ENCODE measurements at places on chromosomes 16 and 17. TPM values are rescaled to one million over a fixed set of nuclear protein-coding genes. Genes with fewer than 3 reads are reported as not detected.

C17orf113 gene
- total RNA-seq = 0.13 TPM

XYLT2 gene
- total RNA-seq = 43.6 TPM

WNT3 gene
- total RNA-seq = 3.0 TPM

PCTP gene
- total RNA-seq = 6.9 TPM

NDRG4 gene
- total RNA-seq = 7.1 TPM

TP53TG3C gene
- total RNA-seq = not detected

HBA2 gene
- not detected for total RNA-seq

ARHGAP23 gene
- total RNA-seq = 69.4 TPM

SOX8 gene
- 0.89 TPM for total RNA-seq

EPN3 gene
- total RNA-seq = not detected

DNA sequence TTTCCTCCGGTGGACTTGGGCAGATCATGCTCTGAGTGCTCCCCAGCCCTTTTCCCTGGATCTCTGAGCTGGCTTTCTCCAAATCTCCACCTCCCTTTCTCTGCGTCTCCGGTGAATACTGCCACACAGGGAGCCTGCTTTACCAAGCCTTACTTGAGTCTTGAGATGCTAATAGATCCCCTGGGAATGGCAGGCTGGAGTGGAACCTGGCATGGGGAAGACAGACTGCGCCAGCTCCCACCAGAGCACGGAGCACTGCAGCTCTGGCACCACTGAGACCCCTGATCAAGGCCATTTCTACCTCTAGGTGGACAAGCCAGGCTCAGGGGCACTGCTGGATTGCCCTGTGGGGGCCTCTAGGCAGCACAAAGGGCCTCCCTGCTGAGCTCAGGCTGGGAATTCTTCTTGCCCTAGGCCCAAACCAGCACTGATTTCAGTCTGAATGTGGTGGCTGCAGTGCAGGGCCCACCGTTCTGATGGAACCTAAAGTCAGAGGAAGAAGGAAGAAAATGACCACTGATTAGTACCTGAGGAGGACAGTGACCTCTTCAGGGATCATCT, 74.3 kb upstream of the CRHR1 start:
- no peak for DNase-seq

DNA sequence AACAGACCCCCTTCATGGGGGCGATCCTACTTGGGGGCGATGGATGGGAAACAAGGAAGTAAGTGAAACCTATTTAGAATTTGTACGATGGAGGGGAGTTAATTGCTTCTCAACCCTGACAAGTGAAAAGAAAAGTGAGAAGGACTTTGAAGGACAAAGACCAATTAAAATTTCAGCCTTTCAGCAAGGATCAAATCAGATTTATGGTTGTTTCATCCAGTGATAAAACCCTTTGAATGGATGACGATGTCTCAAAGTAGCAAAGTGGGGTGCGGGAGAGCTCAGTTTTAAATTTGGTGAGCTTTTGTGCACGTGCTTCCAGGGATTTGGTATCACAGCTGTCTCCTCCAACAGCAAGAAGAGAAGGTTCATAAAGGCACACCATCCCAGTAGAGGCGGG, 51.7 kb downstream of the CMIP start:
- no peak for DNase-seq

DNA sequence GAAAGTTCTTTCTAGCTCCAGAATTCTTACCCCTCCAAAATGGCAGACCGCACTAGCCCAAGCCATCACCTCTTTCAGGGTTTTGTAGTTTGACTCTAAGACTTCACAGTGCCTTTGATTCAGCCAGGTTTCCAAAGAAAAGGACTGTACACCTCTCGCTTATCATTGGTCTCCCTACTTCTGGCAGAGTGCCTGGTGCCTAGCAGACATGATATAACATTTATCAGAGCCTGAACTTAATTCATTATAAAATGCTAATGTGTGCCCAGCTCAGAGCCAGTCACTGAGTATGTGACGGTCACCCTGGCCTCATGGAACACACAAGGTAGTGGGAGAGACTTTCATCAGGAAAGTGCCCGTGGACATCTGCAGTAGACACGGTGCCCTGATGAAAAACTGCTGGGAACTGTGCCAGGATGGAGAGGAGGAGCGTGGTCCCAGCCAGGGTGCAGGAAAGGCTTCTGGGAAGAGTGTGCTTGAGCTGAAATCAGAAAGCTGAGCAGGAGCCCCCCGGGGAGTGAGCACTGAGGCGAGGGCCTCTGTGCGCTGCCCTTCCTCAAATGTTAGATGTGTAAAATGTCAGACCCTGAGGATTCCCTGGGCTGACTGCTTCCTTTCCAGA, 34.3 kb upstream of the LGALS9 start:
- no peak for DNase-seq

- no peak for DNase-seq
Observed at GRCh38 chr17:80955671-80956280, 35.9 kb upstream of the CHMP6 start.

DNA sequence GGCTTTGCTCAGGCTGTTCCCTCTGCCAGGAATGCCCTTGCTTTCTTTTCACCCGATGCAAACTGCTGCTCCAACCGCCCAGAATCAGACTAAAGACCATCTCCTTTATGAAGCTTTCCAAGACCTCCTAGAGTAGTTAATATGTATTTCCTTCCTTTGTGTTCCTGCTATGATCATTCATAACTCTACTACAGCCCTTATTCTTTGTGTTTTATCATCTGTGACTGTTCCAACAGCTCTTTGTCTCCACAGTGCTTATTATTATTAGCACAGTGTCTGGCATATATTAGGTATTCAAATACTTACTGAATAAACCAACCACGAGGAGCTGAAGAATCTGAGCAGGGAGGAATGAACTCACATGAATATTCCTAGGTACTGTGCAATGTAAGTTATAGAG, 7.6 kb downstream of the PSME3IP1 start:
- no peak for DNase-seq

GRCh38 chr17:5045496-5045895, 10.3 kb upstream of the SLC52A1 start:
- no peak for DNase-seq

- DNase-seq = no peak
Observed at GRCh38 chr16:88320947-88321634, 61.7 kb upstream of the ZNF469 start.

DNA sequence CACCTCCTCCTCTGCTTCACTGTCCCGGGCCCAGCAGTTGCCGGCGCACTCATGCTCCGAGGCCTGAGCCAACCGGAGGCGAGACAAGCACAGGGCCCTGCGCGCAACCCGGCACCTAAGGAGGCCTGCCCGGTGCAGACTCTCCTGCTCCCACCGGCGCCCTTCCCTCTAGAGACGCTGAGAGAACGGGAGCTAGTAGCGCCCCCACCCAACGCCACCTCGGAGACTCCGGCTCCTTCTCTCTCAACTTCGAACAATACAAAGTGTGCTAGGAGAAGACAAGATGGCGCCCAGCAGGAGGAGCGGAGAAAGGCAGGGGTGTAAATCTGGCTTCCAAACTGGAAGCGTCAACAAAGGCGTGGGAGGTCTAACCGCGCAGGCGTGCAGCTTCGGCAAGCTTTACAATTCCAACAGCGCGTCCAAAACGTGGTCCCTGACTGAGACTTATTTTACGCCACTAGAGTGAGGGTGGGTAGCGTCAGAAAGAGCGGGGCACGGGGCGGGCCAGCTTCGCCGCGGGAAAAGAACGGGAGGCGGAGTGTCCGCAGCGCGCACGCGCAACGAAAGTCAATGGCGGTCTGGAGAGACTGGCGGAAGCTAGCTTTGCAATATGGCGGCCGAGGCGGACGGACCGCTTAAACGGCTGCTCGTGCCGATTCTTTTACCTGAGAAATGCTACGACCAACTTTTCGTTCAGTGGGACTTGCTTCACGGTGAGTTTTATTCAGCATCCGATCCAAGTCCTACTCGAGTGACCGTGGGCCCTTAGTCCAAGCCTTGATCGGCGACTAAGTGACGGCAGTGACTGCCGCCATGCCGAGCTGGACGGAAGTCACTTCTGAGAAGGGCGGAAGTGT, at the start of gene MPDU1:
TSS of gene MPDU1 (plus strand) at position 600 of the 857 bp plus-strand sequence. CDS start at position 611, 11 bp downstream.
- peak; percentile 98 for DNase-seq

- DNase-seq = peak; percentile 48
Observed at GRCh38 chr16:50114357-50115129, 38.6 kb upstream of the TENT4B start.

DNA sequence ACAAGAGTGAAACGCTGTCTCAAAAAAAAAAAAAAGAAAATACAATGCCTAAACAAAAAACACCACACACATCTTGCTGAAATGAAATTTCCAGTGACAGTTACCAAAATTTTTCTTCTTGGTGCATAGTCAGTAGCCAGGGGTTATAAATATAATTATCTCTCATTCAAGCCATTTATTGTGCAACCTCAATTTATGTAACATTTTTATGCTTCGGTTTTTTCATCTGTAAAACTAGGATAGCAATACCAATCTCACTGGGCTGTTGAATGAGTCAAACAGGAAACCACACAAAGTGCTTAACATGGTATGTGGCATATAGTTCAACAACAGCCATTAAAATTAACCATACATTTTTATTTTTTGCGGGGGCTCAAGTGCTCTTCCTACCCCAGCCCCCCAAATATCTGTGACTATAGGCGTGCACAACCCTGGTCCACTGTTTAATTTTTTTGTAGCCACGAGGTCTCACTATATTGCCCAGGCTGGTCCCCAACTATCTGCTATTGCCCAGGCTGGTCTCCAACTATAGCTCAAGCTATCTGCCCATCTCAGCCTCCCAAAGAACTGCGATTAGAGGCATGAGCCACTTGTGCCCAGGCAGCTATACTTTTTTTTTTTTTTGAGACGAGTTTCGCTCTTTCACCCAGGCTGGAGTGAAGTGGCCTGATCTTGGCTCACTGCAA, 2.6 kb downstream of the COG4 start:
- peak; percentile 80 for DNase-seq

GRCh38 chr16:53511084-53511402, 8.0 kb upstream of the AKTIP start:
- DNase-seq = no peak

- DNase-seq = no peak
Observed at GRCh38 chr16:2096853-2097595, 38.7 kb downstream of the PKD1 start.

DNA sequence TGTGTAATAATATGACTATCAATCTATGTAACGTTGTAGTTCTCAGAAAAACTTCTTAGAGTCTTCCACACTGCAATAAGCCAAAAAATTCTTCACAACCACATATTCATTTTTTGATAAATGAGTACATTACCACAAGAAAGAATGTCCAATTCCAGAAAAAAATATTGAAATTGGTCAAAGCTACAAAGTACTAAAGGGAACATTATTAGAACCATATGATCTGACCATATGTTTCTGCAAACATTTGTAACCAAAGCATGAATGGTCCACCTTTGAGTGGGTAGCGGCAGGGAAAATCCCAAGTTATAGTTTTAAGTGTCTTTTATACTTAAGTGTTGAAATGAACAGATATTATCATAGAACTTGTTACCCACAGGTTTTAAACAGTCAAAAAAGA, 71.7 kb upstream of the NACA2 start:
- DNase-seq = no peak

- peak; percentile 37 for DNase-seq
Observed at GRCh38 chr16:66750279-66751052, 943 bp downstream of the DYNC1LI2 start.

GRCh38 chr16:78443542-78444364, 344.3 kb downstream of the WWOX start:
- DNase-seq = peak; percentile 0

- peak; percentile 73 for DNase-seq
Observed at GRCh38 chr17:30477774-30478115, 537 bp downstream of the GOSR1 start.

GRCh38 chr16:80208015-80208414, 332.8 kb upstream of the DYNLRB2 start:
- no peak for DNase-seq

- no peak for DNase-seq
Observed at GRCh38 chr17:26765860-26766709, 527.8 kb upstream of the WSB1 start.

DNA sequence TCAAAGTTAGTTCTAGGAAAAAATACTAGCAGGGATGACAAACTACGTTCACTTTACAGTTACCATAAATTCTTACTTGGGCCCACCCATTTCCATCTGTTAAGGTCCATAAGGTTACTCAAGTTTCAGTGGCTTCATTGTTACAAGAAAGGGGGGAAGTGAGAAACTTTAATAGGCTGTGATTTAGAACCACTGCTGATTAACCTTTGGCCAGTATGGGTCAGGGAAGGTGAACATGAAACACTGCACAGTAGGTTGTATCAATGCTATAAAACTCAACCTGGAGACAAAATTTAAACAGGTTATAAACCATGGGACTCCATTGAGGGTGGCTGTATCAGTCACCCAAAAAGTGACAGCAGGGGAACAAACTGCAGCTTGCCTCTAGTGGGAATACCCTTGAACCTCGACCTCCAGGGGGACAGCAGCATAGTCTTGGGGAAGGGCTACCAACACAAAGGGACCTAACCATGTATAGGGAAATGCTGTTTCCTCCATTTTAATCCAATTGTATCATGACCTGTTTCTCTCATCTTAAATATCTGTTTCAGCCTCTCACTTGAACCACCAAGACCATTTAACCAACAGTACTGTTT, 10.4 kb downstream of the PTRH2 start:
- no peak for DNase-seq

DNA sequence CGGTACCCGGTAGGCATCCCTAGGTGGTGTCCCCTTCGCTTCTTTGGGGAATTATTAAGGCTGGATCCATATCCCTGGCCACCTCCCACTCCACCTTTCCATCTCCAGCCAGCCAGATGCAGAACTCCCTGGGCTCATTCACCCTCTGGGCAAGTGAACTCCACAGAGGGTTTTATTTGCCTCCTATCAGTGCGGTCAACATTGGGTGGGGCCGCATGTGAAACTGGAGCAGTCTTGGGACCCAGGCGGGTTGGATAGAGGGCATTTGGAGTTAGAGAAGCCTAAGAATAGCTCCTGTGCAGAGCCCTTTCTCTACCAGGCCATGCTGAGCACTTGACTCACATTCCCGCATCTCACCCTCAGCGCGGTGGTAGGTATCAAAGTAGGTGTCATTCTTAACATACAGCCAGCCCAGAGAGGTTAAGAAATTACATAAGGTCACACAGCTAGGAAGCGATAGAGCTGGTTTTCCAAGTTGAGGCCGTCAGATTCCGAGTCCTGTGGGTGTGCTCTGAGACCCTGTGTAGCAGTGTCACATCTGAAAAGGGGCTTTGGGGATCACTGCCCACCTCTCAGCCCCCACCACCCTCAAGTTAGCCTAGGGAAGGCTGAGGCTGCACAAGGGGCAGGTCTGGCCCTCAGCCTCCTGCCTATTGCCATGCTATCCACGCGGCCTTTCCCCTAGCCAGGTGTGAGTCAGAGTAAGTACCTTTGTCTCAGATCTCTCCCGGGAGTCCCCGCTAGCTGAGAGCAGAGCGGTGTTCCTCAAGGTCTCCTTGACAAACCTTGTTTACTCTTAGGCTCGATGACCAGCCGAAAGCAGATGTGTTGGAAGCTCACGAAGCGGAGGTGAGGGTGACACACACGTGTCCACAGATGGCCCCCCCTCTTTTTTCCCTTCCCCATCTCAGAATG, 26.9 kb upstream of the LGALS9 start:
- no peak for DNase-seq

GRCh38 chr17:8857919-8858318, 9.6 kb downstream of the PIK3R6 start:
- peak; percentile 87 for DNase-seq

Data from GM23248 (cell line).